ENCODE measurements at places on chromosomes 13 and 19.

DNA sequence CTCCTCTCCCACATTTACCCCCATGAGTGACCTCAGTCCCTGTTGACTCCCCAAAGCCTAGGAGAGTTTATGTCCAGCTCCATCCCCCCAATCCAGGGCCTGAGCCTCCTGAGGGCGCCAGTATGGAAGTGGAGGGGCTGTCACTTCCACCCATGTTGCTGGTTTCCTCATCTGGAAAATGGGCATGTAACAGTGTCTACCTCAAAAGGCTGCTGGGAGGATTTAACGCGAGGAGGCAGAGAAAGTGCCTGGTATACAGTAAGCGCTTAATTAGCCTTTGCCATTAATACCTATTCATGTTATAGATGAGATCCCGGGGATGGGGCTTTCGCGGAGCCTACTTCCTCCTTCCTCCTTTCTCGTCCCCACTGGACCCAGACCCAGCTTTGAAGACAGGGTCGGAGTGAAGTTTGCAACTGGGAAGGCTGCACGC lies 476 bp downstream of the TYK2 start:
- peak overlapping the region; percentile 94 for H3K4me3 ChIP-seq
- no peaks in the 10 kb centered on the region for H3K36me3 ChIP-seq
- H3K27me3 ChIP-seq = no peaks in the 10 kb centered on the region
- DNase-seq = no peak

GRCh38 chr19:50401605-50402450 lies 16.9 kb upstream of the SPIB start:
- no peak for DNase-seq
- no peaks in the 10 kb centered on the region for H3K4me1 ChIP-seq
- no peak overlapping the region for H3K27ac ChIP-seq
- H3K36me3 ChIP-seq = no peaks in the 10 kb centered on the region

- peaks cover 12% of the 10 kb centered on the region for H3K4me1 ChIP-seq
- H3K36me3 ChIP-seq = no peaks in the 10 kb centered on the region
These were observed 4.7 kb downstream of the PRR36 start for GRCh38 chr19:7869453-7869909.

DNA sequence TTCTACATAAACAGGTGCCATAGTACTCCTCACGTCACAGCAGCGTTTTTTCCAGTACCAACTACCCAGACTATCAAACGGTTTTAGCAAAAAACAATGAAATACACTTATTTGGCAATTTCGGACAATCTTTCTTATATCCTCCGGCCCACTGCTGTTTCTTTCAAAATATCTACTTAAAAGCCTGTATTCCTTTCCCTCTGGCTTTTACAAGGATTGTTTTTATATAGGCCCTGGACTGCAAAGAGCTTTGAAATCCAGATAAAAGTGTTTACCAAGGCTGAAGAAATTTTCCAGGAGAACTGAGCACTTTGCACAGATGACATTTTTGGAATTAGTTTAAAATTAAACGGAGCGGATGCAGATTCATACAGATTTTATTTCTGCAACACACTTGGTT lies 255.9 kb upstream of the STARD13 start:
- peak; percentile 1 for DNase-seq
- peaks cover 35% of the 10 kb centered on the region for H3K4me1 ChIP-seq
- H3K4me3 ChIP-seq = peak overlapping the region; percentile 76
- no peaks in the 10 kb centered on the region for H3K36me3 ChIP-seq

GRCh38 chr13:92354583-92354982 lies 872.0 kb upstream of the GPC6 start:
- H3K4me1 ChIP-seq = no peaks in the 10 kb centered on the region
- no peak overlapping the region for H3K27ac ChIP-seq
- H3K36me3 ChIP-seq = no peaks in the 10 kb centered on the region
- H3K4me3 ChIP-seq = no peak overlapping the region
- no peaks in the 10 kb centered on the region for H3K27me3 ChIP-seq

DNA sequence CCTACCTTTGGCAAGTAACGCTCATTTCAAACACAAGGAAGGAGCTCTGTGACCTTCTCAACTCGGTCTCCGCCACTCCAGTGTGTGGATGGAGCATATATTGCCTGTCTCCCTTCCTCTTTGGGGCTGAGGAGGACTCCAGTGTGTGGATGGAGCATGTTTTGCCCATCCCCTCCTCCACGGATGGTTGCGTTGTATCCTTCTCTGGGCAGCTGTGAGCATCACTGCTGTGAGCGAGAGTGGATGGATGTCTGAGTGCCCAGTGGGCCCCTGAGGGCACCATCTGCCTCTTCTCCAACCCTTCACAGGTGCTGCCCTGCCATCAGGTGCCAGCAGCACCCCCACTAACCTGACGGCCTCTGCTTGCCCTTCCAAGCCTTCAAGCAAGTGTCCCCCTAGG lies 186.2 kb downstream of the TEX29 start:
- no peaks in the 10 kb centered on the region for H3K27me3 ChIP-seq
- H3K36me3 ChIP-seq = no peaks in the 10 kb centered on the region
- DNase-seq = no peak
- H3K4me1 ChIP-seq = no peaks in the 10 kb centered on the region
- H3K4me3 ChIP-seq = no peak overlapping the region

DNA sequence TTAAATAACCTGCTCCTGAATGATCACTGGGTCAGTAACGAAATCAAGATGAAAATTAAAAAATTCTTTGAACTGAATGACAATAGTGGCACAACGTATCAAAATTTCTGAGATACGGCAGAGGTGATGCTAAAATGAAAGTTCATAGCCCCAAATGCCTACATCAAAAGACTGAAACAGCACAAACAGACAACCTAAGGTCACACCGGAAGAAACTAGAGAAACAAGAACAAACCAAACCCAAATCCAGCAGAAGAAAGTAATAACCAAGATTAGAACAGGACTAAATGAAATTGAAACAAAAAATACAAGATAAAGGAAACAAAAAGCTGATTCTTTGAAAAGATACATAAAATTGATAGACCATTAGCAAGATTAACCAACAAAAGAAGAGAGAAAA lies 324.1 kb downstream of the RBM26 start:
- no peak overlapping the region for H3K4me3 ChIP-seq
- H3K27me3 ChIP-seq = no peaks in the 10 kb centered on the region
- H3K4me1 ChIP-seq = no peaks in the 10 kb centered on the region
- H3K36me3 ChIP-seq = no peaks in the 10 kb centered on the region
- H3K27ac ChIP-seq = no peak overlapping the region

Measured in naive thymus-derived CD4-positive, alpha-beta T cell (primary cell).